ENCODE measurements at places on chromosomes 1 and 21. TPM values are rescaled to one million over a fixed set of nuclear protein-coding genes. Genes with fewer than 3 reads are reported as not detected.

The ANGPTL1 gene
- 158 TPM for total RNA-seq

The TCP10L gene
- total RNA-seq, result 1.6 TPM

The SPRR1A gene
- not detected for total RNA-seq

The PIK3C2B gene
- 7.9 TPM for total RNA-seq

The C8A gene
- total RNA-seq, result not detected

The GUCA2A gene
- not detected for total RNA-seq

The SH2D2A gene
- not detected for total RNA-seq

The CTSK gene
- total RNA-seq, result 69.1 TPM

The LCE3E gene
- not detected for total RNA-seq

The OR2T2 gene
- not detected for total RNA-seq

The COL24A1 gene
- total RNA-seq, result 4.3 TPM

Data from gastroesophageal sphincter (tissue), 4 donors.